Stimulated activated CD8-positive, alpha-beta memory T cell treated with anti-CD3 and anti-CD28 coated beads, Interleukin-2, amount 100 ng/mL, for 1 hour (primary cell): ENCODE measurements at places on chromosomes 2 and 18.

- no peak for DNase-seq
Observed at GRCh38 chr2:20012282-20013125, at the start of gene MATN3. Gene MATN3, minus strand, starts transcription at chr2:20012668. Its CDS starts 37 bp downstream, at chr2:20012631.

- no peak for DNase-seq
Observed at GRCh38 chr18:13256444-13257305, 38.1 kb downstream of the LDLRAD4 start.

DNA sequence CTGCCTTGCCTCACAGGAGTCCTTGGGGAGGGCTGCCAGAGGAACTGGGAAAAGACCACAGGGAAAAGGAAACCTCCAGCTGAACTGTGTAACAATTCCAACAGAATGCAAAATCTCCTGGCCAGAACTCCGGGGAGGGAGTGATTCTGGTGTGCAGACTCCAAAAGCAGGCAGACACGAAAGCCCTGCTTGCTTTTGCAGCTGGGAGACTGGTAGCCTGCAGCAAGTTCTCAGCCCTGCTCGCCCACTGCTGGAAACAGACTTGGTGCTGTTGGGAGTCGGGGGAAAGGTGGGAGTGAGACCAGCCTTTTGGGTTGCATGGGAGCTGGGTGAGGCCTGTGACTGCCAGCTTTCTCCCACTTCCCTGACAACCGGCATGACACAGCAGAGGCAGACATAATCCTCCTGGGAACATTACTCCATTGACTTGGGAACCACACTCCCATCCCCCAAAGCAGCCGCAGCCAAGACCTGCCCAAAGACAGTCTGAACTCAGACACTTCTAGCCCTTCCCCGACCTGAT is 26.0 kb upstream of the NMI start:
- DNase-seq: no peak

DNA sequence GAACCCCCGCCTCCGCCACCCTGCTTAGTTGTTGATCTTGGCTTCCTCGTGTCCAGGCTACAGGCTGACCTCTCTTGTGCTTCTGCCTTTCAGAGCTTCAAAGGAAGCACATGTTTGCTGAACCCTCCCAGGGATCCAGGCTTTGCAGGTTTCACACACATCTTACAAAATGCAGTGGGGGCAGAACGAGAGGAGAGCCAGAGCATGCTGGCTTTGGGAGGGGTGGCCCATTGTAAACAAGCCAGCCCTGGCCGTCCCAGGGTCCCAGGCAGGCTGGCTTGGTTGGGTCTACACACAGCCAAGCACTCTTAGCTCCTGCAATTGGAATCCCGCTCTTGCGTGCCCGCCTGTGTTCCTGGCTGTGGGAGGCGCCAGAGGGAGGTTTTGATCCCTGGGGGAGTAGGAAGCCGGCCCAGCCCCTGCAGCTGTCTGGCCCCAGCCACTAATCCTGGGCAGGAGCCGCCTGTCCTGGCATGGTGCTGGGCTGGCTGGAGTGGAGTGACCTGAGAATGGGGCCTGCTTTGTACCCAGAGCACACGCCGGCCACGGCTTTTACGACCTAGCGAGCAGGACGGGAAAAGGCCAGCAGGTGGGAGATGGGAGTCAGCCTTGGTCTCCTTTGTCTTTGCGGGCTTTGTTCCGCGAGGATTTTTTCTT is 53.9 kb downstream of the SH3BP4 start:
- DNase-seq: no peak

DNA sequence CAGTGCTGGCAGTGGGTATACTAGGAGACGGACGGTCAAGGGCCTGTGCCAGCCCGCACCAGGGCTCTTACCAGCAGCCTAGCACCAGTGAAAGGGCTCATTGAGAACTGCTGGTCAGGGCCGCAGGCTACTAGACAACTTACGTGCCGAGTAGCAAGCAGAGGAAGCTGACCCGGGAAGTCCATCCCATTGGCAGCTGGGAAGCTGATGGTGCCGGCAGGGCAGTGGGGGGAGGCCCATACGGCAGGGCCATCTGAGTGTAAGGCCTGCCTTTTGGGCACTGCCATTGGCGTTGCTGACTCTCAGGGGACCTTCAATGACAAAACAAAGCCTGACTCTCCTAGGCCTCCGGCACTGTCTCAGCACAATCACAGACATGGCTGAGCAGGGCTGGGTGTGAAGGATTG is 20.6 kb downstream of the EFR3B start:
- no peak for DNase-seq

GRCh38 chr2:157874997-157875640 is 1.0 kb downstream of the ACVR1 start:
- DNase-seq: no peak

- DNase-seq: no peak
Observed at GRCh38 chr2:240722376-240722775, 30.7 kb downstream of the AQP12A start.

- no peak for DNase-seq
Observed at GRCh38 chr18:67608615-67609273, 92.2 kb upstream of the DSEL start.

DNA sequence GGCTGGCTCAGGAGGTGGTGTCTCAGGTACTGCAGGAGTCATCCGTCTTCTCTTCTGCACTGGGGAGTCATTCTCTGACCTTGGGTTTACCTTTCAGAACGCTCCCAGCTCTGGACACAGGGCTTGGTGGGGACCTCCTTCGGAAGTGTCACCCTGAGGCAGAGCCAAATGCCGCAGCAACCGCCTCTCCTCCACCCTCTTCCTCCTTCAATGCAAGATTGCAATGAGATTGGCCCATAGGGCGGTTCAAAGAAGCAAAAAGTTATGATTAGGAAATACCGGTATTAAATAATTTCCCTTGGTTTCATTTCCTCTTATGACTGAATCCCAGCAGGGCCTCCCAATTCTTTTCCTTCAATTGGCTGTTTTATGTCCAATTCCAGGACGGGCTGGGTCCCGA is 178.8 kb downstream of the ACKR3 start:
- DNase-seq: no peak

DNA sequence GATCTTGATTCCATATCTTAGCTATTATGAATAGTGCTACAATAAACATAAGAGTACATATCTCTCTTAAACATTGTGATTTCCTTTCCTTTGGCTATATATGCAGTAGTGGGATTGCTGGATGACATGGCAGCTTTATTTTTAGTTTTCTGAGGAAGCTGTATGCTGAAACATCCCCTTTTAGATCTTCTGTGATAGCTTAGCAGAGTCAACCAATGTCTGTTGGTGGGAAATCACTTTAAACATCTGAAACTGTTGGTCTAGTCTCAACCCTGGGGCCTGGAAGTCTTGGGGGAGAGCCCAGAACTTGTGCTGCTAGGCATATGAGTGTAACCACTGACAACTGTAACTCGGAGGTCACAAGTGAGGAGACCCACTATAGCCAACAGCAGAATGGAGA is 378.6 kb upstream of the SLC14A2 start:
- DNase-seq: no peak

DNA sequence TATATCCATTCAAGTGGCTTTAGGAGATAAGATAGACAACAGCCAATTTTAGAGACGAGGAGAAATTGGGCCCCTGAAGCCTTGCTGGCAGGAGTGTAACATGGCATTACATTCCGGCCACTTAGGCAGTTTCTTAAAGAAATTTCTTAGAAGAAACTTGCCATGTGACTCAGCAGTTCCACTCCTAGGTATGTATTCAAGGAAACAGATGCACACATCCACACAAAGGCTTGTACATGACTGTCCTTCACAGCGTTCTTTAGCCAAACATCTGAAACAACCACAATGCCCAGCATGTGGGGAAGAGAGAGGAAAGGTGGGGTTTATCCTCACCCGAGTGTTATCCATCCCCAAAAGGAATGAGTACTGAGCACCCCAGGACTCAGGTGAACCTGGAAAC is 107.1 kb downstream of the NFATC1 start:
- DNase-seq: no peak

DNA sequence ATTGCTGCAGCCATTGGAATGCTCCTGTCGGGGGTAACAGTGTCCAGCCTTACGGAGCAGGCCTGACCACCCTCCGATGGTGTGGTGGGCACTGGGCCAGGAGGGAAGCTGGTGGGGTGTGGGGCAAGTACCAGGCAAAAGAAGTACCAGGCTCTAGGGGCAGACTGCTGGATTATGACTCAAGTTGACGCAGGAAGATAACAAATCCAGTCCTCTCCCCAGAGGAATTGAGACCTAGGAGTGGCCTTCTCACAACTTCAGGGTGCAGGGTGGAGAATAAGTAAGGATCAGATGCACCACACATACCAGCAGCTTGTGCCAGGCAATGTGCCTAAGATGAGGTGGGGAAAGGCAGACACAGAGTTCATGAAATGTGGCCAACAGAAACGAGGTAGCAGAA is 37.9 kb downstream of the SEMA4F start:
- no peak for DNase-seq

- DNase-seq: no peak
Observed at GRCh38 chr2:187855689-187856088, 301.5 kb upstream of the TFPI start.

GRCh38 chr18:49880661-49881060 is 67.3 kb upstream of the ACAA2 start:
- DNase-seq: no peak

DNA sequence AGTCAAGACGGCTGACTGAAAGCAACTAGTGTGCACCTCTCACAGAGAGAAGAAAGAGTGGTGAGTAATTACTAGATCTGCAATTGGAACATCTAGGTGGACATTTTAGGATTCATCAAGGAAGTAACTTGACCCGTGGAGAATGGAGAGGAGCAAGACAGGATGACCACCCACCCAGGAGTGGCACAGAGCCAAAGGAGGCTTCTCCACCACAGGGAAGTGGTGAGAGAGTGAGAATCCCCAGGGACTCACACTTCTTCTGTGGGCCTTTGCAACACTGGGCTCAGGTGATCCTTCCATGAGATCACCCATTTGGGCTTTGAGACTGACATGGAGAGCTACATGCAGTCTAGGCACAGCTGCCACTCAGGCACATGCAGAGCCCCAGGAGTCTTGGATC is 132.8 kb upstream of the GALNT5 start:
- no peak for DNase-seq

DNA sequence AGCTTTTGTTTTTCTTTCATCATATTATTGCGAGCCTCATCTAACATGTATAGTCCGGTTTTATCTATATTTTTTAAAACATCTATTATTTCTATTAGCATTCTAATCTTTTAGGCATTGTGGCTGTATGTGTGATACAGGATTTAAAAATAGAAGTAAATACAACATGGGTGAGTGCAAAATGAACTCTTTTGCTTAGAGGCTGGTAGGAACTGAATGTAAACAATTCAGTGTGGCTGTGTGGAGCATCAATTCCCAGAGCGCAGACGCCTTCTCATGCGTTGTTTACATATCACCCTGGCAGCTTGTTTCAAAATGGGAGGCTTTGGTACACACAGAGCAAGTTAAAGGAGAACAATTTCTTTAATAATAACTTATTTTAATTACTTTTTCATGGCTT is 836 bp downstream of the DTNA start:
- no peak for DNase-seq

DNA sequence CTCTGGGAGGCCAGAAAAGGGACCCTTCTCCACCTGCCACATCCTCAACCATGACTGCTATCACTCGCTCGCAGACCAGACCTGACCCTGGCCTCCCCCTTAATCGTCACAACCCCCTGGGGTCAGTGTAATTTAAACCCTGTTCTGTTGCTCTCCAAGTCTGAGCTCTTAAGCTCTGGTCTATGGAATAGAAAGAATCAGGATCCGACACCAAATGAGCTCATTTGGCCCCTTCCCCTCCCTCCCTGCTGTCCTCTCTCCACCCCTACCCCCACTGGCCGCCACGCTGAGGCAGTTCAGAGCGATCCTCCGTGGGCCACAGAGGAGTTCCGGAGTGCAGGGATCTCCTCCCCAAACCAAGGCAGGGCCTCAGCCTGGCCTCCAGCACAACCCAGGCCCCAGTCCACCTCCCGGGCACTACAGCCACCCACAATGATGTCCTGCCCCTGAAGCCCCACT is 5.3 kb downstream of the DNMT3A start:
- DNase-seq: no peak

DNA sequence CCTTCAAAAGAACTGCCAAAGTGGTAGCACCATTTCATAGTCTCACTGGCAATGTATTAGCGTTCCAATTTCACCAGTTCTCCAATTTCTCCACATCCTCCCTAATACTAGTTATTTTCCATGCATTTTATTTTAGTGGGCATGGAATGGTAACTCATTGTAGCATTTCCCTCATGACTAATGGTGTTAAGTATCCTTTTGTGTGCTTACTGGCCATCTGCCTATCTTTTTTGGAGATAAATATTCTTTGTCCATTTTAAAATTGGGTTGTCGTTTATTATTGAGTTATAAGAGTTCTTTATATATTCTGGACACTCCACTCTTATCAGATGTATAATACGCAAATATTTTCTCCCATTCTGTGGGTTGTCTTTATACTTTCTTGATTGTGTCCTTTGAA is 107.1 kb downstream of the THADA start:
- DNase-seq: no peak

DNA sequence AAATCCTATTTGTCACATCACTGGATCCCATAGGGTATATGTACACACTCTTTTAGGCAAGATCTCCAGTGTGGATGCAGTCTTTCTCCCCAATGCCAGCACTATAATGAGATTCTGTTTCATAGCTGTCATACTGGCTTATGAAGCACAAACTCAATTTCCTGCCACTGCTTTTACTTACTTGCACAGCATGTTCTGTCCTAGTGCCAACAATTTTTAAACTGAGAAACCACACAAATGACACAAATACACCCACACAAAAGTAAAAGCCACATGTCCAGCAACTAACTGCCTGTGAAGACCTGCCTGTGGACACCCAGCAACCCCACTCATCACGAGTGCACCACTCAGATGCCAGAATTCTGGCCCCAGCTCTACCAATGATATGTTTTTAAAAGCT is 29.6 kb upstream of the RNU4ATAC start:
- DNase-seq: no peak

DNA sequence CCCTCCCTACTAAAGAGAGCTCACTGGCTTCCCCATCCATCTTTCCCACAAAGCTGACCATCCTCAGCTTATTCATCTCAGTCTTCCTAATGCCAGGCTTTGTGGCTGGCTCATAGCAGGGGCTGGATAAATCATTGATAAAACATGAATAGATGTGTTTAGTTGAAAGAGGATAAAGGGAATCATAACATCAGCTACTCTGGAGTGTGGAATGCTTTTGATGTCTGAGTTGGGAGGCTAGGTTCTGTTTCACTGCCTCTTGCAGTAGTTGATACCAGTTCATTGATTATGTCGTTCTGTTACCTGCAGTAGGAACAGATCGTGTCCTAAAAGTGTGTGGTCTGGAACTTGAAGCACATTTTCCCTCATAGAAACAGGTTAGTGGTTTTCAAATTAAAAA is 66.3 kb upstream of the HK2 start:
- DNase-seq: no peak
